ENCODE measurements at places on chromosomes 5 and 9.

- DNase-seq, result no peak
Measured at GRCh38 chr5:32586276-32586599, 881 bp downstream of the SUB1 start.

DNA sequence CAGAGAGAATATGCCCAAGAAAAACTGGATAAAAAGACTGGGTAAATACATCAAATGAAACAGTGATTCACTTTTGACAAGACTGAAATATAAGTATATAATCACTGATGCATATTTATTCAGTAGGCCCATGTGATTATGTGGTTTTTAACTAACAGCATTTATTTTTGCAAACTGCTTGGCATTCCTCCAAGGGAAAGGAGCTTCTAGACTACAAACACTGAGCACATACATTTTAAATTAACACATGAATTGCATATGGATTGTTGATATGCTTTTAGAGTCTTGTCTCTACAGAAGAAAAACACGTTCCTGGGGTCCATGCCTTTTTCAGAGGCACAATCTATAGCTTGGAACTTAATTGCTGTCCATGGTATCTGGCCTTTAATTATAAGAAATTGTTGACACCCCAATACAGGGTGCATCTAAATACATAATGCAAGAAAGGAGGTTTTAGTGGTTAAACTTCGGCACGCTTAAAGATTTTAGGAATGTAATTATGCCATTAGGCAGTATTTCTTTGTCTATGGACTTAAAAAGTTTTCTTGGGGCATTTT lies 6.9 kb upstream of the MEIKIN start:
- DNase-seq, result no peak

- no peak for DNase-seq
Measured at GRCh38 chr5:154866841-154867240, 8.4 kb downstream of the CNOT8 start.

DNA sequence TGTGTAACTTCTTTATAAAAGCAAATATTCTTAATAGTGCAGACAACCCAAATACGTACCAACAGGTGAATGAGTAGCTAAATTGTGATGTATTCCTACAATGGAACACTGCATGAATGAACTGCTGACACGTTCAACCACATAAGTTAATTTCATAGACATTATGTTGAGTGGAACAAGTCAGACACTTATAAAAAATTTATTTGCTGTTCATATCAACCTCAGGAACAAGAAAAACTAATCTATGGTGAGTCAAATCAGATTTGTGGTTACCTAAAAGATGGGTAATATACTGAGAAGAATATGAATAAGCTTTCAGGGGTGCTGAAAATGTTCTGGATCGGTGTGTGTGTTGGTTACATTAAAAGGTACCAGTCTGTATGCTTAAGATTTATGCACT lies 35.7 kb downstream of the INVS start:
- no peak for DNase-seq

GRCh38 chr5:63686181-63686580 lies 276.1 kb downstream of the HTR1A start:
- DNase-seq, result no peak

DNA sequence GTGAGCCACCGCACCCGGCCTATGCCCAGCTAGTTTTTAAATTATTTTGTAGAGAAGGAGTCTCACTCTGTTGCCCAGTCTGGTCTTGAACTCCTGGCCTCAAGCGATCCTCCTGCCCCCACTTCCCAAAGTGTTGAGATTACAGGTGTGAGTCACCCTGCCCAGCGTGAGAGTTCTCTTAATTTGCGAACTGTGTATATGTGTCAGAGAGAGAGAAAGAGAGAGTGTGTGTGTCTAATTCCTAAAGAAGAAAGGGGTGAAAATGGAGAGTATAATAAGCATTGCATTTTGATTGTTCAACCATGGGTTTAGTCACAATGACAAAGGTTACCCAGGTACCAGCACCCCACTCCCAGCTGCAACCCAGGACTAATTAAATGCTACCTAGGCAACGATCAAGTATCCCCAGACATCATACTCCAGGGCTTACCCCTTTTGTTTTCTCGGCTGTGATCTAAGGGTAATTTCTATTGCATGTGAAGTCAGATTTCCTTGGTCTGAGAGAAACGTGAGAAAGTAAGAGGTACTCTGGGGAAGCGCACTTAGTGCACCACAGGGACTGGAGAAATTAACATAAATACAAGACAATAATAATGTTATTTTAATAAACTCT lies 16.6 kb downstream of the MAP1B start:
- no peak for DNase-seq

GRCh38 chr5:89534331-89534730 lies 651.3 kb upstream of the MEF2C start:
- no peak for DNase-seq

DNA sequence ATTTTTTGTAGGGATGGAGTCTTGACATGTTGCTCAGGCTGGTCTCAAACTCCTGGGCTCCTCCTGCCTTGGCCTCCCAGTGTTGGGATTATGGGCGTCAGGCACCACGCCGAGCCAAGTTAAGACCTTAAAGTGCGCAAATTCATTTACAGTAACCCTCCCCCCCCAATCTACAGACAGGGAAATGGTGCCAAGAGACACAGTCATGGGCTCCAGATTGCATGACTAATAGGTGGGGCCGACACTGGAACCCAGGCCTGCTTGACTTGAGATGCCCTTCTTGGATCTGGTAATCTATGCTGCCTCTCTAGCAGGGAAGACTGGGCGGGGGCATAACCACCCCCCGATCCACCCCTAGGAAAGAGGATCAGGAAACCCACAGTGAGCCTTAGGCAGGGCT lies 19.5 kb downstream of the TTF1 start:
- DNase-seq, result no peak

DNA sequence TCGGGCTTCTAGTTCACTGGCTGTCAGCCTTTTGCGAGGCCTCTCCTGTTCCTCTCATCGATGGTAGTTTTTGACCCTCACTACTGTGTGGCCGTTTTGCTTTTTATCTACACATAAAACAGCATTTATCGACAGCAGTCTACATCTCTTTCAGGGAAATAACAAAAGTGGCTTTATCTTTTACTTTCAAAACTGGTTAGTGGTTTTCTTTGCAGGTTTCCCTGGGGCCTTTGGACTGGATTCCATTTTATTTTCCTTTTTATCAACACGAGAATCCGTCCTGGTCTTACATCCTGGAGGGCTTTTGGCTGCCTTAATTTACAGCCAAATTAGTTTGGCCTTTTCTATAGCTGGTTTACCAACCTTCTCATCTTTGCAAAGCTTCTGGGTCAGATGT lies 793 bp upstream of the PKD2L2 start:
- DNase-seq, result no peak

- DNase-seq, result no peak
Measured at GRCh38 chr5:77781076-77781475, 4.9 kb upstream of the TBCA start.

- no peak for DNase-seq
Measured at GRCh38 chr5:151900891-151901290, 23.8 kb downstream of the GLRA1 start.

DNA sequence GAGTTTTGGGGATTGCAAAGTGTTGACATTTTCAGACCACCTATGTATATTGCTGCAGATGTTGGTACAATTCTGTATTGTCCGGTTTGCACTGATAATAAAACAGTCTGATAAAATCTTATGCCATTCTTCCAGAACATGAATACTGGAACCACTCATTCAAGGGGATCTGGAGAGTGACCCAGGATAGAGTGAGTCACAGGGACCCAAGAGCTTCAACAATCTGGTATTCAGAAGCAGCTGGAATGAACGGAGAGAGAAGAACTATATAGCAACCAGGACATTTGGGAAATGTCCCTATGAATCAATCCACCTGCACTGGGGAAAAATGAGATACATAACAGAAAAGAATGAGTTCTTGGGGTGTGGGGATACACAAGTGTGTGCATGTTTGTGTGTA lies 73.3 kb downstream of the SH3TC2 start:
- no peak for DNase-seq

DNA sequence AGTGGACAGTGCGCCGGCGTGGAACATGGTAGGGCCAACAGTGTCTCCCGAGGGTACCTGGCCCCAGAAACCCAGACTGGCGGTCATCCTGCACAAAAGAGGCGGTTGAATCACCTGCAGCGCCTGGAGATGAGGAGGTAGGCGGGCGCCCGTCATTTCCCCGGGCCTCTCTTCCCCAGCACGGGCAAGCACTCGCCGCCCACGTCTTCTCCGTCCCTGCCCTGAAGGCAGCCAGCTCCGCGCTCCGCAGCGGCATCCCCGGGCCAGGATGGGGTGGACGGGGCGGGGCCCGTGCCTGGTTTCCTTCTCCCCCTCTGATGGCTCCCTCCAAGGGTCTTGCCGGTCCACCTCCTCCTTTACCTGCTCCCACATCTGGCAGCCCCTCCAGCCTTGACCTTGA lies 27.1 kb upstream of the N4BP3 start:
- no peak for DNase-seq

DNA sequence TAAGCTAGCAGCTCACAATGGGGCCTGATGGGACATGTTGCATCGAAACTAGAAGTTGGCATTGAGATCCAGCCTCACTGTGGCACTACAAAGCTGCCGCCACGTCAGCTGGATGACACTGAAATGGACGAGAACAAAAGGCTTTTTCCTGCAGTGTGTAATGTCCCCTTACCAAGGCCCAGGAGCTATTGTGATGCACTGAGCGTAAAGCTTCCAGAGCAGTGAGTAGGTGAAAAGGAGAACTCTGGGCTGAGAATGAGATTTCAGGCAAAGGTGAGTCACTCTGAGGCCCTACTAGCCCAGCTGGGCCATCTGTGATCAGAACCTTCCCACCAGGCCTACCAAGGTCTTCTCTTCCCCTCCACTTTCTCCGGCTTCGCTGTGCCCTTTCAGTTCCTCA lies 528.1 kb upstream of the KLF4 start:
- DNase-seq, result no peak

DNA sequence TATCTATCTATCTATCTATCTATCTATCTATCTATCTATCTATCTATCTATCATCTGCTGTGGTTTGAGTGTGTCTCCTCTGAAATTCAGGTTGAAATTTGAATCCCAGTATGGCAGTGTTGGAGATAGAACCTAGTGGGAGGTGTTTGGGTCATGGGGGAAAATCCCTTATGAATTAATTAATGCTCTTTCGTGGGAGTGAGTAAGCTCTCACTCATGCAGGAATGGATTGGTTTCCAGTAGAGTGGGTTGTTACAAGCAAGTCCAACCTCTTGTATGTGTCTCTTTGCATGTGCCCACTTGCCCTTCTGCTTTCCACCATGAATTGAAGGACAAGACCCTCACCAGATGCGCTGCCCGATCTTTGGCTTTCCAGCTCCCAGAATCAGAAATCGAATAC lies 113.0 kb downstream of the ANXA1 start:
- DNase-seq, result no peak

GRCh38 chr5:8399471-8399870 lies 530.5 kb downstream of the MTRR start:
- no peak for DNase-seq

DNA sequence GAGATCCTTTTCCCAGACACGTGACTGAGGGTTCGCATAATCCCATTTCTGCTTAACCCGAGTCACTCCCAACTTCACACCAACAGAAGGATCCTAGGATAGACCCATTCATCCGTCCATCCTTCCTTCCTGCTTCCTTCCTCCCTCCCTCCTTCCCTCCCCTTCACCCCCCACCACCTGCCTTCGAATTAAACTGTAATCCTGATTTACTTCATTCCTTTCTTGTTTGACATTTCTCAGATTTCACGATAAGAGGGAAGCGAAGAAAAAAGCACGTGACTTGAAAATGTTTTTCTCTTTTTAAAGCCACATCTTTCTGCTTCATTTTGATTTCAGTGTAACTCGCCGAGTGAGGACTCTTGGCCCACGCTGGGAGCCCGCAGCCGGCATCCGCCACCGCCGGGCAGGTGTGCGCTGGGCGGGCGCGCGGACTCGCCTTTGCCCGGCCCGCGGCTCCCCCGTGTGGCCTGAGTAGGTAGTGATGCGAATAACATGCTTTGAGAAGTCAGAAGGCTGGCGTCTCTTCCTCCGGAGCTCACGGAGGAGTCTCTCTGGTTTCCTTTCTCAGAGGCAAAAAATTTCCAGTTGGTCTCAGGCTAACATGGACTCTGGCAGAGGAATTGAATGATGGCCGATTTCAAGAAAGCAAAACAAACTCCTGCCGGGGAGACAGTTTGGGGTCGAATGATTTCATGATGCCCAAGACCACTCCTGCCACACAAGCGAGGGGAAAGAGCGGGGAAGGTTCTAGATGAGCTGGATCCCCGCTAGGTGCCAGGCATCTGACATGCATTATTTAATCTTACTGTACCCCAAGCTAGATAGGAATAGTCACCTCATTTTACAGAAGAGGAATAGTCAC lies 117.7 kb downstream of the SLC12A2 start:
- peak; percentile 92 for DNase-seq

DNA sequence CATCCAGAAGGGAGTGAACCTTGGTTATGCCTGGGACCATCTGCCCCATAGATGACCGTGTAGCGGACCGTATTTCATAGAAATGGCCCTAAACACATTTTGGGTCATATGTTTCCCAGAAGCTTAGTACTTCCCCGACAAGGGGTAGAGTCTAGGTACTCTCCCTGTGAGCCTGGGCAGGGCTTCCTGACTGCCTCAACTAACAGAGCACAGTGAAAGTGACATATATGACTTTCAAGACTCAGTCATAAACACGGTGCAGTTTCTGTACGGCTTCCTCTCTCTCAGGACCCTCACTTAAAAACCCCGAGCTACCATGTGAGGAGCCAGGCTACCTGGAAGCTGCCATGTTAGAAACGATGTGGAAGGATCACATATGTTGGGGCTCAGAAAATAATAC lies 20.9 kb downstream of the C9orf57 start:
- DNase-seq, result no peak

DNA sequence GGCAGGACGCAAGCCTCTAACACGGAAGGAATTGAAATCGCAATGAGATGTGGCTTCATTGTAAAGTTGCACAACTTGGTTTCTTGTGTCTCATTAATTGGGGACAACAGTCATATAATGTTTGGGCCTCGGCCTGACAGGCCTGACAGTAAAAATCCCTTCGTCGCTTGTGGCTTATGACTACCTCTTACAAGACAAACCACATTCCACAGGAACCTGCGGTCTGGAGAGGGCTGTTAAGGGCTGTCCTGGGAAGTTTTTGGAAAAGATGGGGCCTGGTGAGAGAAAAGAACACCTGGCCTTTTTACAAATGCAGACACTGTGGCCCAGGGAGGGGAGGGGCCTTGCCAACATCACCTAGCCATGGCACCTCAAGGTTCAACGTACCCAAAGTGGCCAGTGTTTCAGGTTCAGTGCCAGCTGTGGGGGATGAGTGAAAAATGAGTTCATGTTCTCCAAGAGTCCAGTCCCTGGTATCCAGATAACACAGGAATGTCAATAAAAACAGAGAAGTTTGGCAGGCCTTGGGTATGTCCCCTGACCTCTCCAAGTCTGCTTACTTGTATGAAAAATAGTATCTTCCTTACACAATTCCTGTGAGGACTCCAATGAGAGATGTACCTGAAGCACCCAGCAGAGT lies 22.2 kb downstream of the SHB start:
- peak; percentile 75 for DNase-seq

GRCh38 chr5:118883362-118883761 lies 105.0 kb downstream of the DTWD2 start:
- no peak for DNase-seq
